ENCODE measurements at places on chromosomes 2 and 18. TPM values are rescaled to one million over a fixed set of nuclear protein-coding genes. Genes with fewer than 3 reads are reported as not detected.

DNA sequence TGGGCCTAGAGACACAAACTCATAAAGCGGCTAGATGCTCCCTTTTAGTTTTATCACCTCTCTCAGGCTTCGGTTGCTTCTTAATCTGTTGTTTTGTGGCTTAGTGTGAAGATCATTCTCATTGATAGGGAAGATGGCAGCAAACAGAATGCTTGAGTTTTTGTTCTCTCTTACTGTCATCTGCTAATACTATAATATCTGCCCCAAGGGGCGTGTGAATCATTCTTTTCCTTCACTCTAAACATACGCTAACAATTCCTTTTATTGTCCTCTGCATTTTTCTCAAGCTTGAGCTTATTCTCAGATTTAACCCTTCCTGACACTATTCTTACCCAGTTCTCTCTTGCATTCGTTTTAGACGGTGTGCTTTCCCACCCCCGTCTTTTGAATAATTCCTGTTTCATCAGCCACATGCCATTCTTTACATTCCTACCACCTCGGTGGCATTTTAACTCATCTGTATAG, 323.9 kb upstream of the NRP2 start:
- no peak for DNase-seq

DNA sequence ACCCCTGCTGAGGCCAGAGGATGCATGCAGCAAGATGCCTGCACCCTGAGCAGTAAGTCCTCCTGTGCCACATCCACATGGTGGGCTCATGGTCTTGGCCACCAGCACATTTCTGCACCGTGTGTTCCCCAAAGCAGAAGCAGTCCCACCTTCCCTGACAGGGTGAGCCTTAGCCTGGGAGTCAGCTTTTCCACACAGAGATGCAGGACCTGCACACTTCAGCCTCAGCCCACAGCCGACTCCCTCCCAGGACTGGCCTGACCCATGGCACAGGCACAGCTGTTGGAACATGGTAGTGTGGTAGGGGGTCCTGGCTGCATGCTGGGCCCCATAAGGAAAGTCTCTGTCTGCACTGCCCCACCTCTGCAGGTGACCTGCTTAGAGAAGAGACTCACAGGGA, 5.0 kb downstream of the SNED1 start:
- DNase-seq = no peak

DNA sequence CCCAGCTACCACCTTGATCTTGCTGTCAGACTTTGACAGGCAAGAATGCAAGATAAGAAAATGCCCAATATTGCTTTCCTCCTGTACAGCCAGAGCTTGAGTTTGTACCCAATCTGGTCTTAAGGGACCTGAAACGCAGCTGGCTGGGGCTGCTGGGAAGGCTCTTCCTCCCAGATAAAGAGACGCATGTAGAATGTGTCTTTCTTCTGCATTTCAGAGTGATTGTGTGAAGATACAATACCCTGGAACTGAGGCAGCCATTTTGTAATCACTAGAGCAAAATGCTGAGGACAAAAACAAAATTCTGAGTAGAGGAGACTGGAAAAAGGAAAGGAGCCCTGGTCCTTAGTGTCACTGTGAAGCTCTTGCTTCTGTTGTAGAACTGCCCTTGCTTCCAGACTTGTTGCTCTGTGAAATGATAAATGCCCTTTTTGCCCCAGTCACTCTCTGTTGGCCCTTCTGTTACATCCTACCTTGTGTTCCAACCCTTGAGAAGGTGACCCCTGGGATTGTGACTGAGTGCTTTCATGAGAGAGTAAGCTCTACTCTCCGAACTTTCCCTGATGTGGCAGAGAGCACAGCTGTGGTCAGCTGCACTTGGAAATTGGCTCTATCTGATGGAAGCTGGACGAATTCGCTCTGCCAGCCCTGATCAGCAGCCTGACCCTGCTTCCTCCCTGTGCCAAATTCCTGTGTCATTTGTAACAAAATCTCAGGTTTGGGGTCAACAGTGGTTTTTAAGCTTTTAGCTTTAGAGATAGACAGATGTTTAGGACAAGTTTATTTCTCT, 137.4 kb upstream of the RBMS1 start:
- DNase-seq = no peak

- DNase-seq = no peak
These were observed 15.0 kb upstream of the TTR start for GRCh38 chr18:31576670-31577069.

DNA sequence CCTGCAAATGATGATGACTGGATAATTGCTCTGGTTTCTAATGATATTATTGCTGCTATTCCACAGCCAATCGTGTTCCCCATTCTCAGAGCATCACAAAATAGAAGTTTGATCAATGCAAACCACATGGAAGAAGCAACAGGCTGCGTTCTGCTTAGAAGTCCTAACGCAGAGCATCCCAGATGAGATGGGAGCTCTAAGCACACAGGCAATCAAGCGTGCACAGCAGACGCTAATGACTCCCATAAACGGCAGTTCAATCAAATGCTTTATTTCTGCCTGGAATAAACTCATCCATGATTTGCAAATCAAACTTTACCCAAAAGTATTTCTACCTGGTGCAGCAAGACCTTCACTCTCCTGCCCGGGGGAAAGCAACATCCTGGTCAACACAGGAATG, 304.2 kb downstream of the FBXO15 start:
- no peak for DNase-seq

DNA sequence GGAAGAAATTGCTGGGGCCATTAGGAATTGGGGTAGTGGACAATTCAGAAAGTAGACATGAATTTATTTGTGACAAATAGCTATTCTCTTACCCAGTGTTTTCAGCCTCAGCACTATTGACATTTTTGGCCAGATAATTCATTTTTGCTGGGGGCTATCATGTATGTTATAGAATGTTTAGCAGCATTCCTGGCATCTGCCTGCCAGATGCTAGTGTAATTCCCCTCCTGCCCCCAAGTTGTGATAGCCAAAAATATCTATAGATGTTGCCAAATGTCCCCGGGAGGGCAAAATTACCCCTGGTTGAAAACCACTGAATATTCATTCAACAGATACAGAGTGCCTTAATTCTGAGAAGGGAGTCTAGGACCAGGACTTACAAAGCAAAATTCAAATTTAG, 183.6 kb downstream of the BABAM2 start:
- no peak for DNase-seq

DNA sequence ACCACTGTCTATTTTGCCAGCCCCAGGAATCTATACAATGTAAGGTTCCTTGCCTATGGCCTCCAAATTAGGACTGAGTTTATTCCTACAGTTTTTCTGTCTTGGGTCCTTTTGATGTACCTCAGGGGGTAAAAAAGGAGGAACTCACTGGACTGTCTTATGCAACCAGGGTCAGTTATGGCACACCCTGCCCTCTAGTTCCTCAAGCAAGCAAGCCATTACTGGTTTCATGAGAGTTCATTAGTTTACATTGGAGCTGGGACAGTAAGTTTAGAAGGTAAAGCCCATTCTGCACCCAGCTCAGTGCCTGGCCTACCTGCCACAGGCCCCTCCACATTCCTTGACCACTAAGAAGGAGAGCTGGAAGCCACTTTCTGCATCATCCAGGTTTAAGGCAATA, 68.7 kb upstream of the WIPF1 start:
- DNase-seq = no peak

GRCh38 chr18:59218018-59218417, 1.9 kb upstream of the GRP start:
- no peak for DNase-seq

- no peak for DNase-seq
These were observed 71.3 kb upstream of the SPRED2 start for GRCh38 chr2:65503746-65504145.

GRCh38 chr2:129829588-129829987, 149.9 kb upstream of the RAB6C start:
- no peak for DNase-seq

DNA sequence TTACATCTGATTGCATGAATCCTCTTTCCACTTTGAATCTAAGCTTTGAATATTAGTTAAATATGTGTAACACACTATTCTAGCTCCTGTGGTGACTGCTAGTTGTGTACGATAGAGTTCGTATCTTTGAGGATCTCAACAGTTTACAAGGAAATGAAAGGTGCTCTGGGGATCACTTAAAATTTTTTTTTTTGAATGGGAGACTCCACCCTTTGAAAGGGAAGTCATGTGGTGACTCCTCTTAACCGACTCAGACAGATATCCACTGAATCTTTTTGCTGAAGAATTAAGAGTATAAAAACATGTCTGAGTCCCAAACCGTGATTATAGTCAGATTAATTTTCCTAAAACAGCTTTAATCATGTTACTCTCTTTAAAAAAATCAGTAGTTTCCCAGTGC, 4.0 kb downstream of the CLIP4 start:
- no peak for DNase-seq

The SLC4A1AP gene
- 29.8 TPM for total RNA-seq

The MRO gene
- not detected for total RNA-seq

The FRZB gene
- not detected for total RNA-seq

The FAM136A gene
- 89.1 TPM for total RNA-seq

The TMEM37 gene
- not detected for total RNA-seq

The SETBP1 gene
- 36.2 TPM for total RNA-seq

The CXCR1 gene
- not detected for total RNA-seq
